Purkinje cell (primary cell): ENCODE measurements at places on chromosomes 16 and 17. TPM values are rescaled to one million over a fixed set of nuclear protein-coding genes. Genes with fewer than 3 reads are reported as not detected.

CHST5 gene
- polyA plus RNA-seq = 0.14 TPM in 1 of 2 replicates, not detected in the other

SLC6A4 gene
- polyA plus RNA-seq = not detected in 2 replicates

ZNF385C gene
- polyA plus RNA-seq = 42.1 and 57.2 TPM in 2 replicates

ITPRIPL2 gene
- polyA plus RNA-seq = not detected in 2 replicates

PCGF2 gene
- 1.1 and 11.2 TPM in 2 replicates for polyA plus RNA-seq

USP43 gene
- polyA plus RNA-seq = 0.75 TPM in 1 of 2 replicates, not detected in the other

MLYCD gene
- polyA plus RNA-seq = 0.76 and 3.3 TPM in 2 replicates

CCDC78 gene
- not detected in 2 replicates for polyA plus RNA-seq

SLC13A2 gene
- polyA plus RNA-seq = not detected in 2 replicates

KRT28 gene
- polyA plus RNA-seq = not detected in 2 replicates

ZP2 gene
- 0.11 and 2.2 TPM in 2 replicates for polyA plus RNA-seq

PLLP gene
- 0.55 and 1.4 TPM in 2 replicates for polyA plus RNA-seq

OSGIN1 gene
- not detected in 2 replicates for polyA plus RNA-seq

ACOX1 gene
- 16.2 and 18.6 TPM in 2 replicates for polyA plus RNA-seq

SDK2 gene
- 0.04 and 0.39 TPM in 2 replicates for polyA plus RNA-seq

NEURL4 gene
- 0.34 TPM in 1 of 2 replicates, not detected in the other for polyA plus RNA-seq

MRPL45 gene
- 32.6 and 59.9 TPM in 2 replicates for polyA plus RNA-seq

HS3ST6 gene
- polyA plus RNA-seq = not detected in 2 replicates

KRTAP9-4 gene
- polyA plus RNA-seq = not detected in 2 replicates

CLEC19A gene
- polyA plus RNA-seq = 4.4 TPM in 1 of 2 replicates, not detected in the other

PPM1E gene
- 0.43 and 4.2 TPM in 2 replicates for polyA plus RNA-seq

PDF gene
- polyA plus RNA-seq = 0.73 and 1.5 TPM in 2 replicates

MSLN gene
- not detected in 2 replicates for polyA plus RNA-seq

PYY gene
- polyA plus RNA-seq = not detected in 2 replicates

OR4D1 gene
- polyA plus RNA-seq = 0.48 TPM in 1 of 2 replicates, not detected in the other

EMC8 gene
- polyA plus RNA-seq = 21.1 and 22.4 TPM in 2 replicates
